Right cardiac atrium (tissue), 5 donors: ENCODE measurements at places on chromosomes 16 and 17.

- DNase-seq = no peak
Observed at GRCh38 chr17:49443862-49444261, 29.2 kb upstream of the PHB1 start.

DNA sequence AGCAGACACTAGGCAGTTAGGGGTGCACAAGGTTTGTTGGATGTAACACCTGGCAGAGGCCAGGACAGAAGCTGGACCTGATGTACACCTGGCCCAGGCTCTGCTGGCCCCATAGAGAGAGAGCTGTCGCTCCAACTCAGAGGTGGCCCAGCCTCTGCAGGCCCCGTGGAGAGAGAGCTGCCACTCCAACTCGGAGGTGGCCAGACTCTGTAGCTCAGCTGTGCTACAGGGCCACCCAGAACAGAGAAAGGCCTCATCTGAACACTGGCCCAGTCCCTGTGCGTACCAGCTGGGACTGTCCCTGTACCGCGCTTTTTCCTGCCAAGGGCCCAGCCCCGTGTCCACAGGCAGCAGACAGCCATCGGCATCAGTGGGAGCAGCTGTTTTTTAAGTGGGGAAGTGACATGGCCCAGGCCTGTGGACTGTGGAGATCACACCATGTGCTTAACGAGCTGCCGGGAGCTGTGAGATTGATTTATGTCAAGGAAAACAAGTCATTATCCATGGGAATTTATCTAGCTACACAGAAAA, 176.4 kb upstream of the CHMP6 start:
- DNase-seq = no peak

- no peak for DNase-seq
Observed at GRCh38 chr16:21175397-21175796, 16.9 kb downstream of the LDAF1 start.

GRCh38 chr16:83060-83603, 5.1 kb downstream of the MPG start:
- no peak for DNase-seq

GRCh38 chr16:68754084-68754792, 17.1 kb downstream of the CDH1 start:
- DNase-seq = no peak

GRCh38 chr16:2420035-2420434, 9.2 kb upstream of the CCNF start:
- DNase-seq = no peak

- DNase-seq = peak; percentile 90
Observed at GRCh38 chr17:5097101-5097834, 14.4 kb downstream of the ZNF232 start.

DNA sequence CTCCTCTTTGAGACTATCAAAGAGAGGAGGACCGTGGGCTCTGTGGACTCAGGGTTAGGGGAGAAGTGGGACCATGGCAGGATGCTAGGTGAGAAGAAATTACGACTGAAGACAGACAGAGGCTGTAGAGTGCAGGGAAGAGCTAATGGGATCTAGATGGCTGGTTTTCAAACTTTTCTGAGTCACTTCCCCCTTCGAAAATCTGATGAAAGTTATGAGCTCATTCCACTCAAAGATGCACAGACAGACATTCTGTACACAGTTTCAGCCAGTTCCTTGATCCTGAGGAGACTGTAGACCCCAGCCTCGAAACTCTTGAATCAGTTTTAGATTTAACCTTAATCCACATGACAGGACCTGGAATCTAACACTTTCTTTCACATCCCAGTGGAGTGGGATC, 40.7 kb downstream of the RGS9 start:
- DNase-seq = no peak
